Lower lobe of right lung (tissue), 2 donors: ENCODE measurements at places on chromosomes 2 and 18. TPM values are rescaled to one million over a fixed set of nuclear protein-coding genes. Genes with fewer than 3 reads are reported as not detected.

Gene BIN1
- total RNA-seq: 33.9 TPM

GRCh38 chr2:60710707-60711106 is 45.4 kb upstream of the PAPOLG start:
- DNase-seq: no peak

Gene TPO
- total RNA-seq: 0.21 TPM

- DNase-seq: no peak
Observed at GRCh38 chr2:99152199-99152895, 2.4 kb downstream of the TSGA10 start.

DNA sequence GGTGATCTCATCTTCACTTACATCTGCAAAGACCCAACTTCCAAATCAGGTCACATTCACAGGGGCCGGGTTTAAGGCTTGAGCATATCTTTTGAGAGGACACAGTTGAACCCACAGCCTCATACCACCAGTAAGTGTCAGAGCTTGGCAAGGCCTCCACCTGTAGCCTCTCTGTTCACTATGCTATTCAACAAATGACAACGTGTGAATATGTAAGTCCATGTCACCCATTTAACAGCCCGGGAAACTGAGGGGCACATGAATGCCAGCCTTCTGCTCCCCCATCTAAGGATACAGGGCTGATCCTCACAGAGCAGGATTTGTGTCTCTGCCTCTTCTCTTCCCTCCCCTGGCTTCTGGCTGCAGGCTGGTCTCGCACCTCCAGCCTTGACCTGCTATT is 3.5 kb upstream of the KCNF1 start:
- no peak for DNase-seq

DNA sequence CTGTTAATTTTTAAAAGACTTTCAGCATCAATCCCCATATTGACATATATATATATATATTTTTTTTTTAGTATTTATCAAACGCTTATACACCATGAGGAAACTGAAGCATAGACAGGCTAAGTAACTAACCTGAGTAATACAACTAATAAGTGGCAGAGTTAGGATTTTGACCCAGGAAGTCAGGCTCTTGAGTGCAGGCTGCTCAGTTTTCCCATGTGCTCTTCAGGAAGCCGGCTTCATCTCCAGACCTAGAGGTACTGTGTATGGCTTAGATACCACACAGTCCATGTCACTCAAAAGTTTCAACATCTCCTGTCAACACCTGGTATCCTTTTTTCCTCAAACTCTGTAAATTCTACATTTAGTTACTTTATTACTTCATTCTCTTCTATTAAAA is 841.7 kb upstream of the ACVR2A start:
- DNase-seq: no peak

GRCh38 chr18:21897811-21898210 is 157.2 kb downstream of the MIB1 start:
- DNase-seq: no peak
